ENCODE measurements at places on chromosomes 4 and X.

GRCh38 chrX:10133980-10134676 lies 22.6 kb upstream of the CLCN4 start:
- no peak for DNase-seq

DNA sequence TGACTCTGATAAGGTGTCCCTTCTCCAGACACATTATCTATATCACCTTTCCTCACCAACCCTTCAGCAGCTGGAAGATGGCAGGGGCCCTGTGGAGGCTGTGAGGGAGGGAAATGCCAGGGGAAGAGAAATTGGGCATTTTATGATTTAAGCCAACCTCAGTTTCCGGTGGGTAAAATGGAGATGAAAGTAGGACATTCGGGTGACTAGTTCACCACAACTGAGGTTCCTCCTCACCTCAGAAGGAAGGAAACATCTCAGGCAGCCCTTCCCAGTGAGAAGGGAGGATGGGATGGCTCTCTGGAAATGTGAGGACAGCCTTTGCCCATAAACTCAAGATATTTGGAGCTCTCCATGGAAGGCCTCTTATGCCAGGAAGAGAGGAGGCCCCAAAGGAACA lies 251.5 kb downstream of the MID1IP1 start:
- no peak for DNase-seq

- no peak for DNase-seq
These were observed 19.6 kb downstream of the ACSL1 start for GRCh38 chr4:184806229-184806550.

- DNase-seq, result no peak
These were observed 133.4 kb downstream of the OPHN1 start for GRCh38 chrX:68299898-68300297.

- DNase-seq, result no peak
These were observed 177.8 kb upstream of the DKK2 start for GRCh38 chr4:107213880-107214279.

DNA sequence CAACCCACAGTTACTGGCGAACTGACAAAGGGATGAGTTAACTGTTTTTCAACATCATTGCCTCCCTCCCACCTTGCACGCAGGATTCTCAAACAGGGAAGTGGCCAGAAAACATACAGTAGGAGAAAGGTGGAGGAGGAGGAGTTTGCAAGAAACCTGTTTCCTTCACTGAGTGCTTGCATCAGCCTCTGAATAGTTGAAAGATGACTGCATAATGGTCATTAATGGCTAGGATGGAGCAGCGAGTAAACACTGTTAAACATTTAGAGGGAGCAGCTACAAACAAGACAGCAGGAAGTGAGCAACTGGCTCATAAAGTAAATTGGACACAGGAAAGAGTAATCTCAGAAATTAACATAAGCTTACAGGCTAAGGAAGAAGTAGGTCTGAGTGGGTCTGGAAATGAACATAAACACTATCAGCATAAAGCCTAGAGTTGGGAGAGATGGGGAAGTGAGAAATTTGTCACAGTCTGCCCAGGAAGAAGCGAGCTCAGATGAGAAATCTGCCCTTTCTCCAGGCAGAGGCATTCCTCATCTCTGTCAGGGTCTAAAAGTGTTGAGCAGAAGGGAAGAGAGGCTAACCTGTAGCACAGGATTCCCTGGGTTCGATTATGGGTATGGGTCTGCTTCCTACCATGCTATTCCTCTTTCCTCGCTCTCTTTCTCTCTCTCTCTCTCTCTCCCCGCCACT lies 38.6 kb downstream of the TRPC5OS start:
- DNase-seq, result no peak

GRCh38 chr4:181258569-181258968 lies 984.6 kb upstream of the TENM3 start:
- no peak for DNase-seq

DNA sequence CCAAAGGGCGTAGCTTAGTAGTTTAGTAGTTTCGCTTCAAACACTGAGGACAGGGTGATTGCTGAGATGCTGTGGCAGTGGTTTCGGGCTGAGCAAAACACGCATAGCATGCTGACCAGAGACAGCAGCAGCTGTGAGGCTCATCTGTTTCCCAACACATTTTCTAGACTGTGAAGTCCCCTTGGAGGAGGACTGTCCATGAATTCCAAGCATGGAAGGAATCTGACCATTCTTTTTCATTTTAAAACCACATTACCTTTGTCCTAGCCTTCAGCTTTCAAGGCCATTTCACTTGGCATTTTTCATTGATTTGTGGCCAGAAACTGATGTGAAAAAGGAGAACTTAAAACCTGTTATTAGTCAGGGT lies 240.9 kb downstream of the PALLD start:
- no peak for DNase-seq

- no peak for DNase-seq
These were observed 30.3 kb downstream of the TLR10 start for GRCh38 chr4:38752372-38752940.

DNA sequence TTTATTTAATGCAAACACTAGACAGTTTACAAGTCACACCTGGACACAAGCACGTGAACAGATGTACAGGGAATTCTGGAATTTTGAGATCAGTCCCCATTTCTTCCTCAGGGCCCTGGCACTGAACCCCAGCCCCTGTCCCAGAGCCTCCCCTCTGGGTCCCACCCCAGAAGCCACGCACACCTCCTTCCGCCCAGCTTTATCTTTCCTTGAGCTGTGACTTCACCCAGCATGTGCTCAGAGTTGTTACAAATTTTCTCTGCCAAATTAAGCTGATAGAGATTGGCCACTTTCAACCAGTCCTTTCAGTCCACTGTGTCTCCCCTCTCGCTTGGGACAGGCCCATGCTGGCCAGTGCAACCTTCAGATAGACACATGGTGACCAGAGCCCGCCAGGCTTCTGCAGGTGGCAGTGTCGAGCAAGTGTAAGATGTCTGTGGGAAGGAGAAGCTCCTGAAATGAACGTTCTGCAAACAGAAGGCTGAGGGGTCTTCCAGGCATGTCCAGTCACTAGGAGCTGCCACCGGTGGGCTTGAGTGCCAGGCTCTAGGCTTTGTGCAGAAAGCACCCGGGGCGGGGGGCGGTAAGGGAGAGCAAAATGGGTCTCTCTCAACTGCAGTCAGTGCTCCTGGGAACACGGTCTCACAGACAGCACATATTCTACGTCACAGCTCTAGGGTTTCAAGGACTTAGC lies 73.3 kb downstream of the MTMR1 start:
- DNase-seq, result no peak

GRCh38 chrX:20531667-20532066 lies 265.0 kb upstream of the RPS6KA3 start:
- DNase-seq, result no peak

GRCh38 chr4:68855771-68856170 lies 40.0 kb downstream of the UGT2B10 start:
- DNase-seq, result no peak

- no peak for DNase-seq
These were observed 136.2 kb downstream of the EVC2 start for GRCh38 chr4:5572114-5572513.

DNA sequence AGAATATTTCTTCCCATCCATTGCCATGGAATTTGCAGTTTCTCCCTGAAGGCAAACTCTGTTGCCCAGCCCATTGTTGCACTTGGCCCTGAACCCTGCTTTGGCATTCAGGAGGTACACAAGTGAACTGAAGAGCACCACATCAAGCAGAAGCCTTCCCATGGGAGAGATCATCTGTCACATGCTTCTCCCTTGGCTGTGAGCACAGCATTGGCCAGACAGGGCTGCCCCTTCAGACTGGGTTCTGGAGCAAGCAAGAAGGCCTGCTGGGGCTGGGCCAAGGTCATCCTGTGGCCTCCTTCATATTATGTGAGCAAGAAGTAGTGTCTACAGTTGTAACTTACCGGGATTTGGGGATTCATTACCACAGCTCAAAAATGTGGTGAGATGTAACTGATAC lies 22.7 kb downstream of the SCML1 start:
- DNase-seq, result no peak

DNA sequence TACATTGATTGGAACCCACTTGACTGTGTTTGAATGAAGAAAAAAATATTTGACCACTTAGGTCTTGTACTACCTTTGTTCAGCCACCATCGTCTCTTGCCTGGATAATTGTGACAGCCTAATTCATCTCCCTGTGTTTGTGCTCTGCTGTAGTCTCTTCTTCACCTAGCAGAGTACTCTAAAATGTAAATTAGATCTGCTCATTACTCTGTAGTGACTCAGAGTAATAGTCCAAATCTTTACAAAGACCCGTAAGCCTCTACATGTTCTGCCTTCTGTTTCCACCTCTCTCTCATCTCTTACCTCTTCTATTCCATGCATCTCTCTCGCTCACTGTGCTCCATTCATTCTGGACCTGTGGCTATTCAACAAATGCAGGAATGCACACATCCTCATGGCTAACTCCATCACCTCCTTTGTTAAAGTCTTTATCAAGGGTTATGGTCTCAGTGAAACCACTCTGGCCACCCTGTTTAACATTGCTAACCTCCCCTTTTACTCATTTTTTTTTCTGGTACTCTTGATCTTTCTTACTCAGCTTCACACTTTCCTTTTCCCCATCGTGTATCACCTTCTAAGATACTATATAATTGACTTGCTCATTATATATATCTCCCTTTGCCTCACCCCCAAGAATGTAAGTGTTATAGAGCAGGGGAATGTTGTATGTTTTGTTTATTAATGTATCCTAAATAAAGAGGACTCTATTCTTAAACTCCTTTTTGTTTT lies 98.4 kb downstream of the STIM2 start:
- DNase-seq, result no peak

GRCh38 chr4:54213761-54214160 lies 15.3 kb upstream of the PDGFRA start:
- DNase-seq, result no peak

DNA sequence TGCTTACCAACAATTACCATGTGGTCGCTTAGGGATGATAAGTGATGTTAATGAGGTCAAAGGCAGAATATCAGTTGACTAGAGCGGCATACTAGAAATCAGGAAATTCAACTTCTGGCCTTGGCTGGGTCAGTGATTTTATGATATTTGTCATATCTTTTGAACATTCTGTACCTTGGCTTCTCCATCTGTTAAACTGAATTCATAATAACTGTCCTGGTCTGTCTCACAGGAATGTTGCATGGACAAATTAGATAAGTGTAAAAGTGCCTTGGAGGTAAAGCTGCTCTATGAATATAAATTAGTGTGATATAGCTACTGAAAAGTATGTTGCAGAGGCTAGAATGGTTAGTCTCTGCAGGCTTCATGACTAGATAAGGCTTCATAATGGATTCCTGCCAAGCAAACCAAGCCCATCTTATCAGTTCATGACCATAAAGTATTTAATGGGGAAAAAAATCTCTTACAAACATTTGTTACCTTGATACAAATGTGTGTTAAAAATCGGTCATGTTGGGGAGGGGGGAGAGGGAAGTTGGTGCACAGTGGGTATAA lies 104.6 kb upstream of the BMPR1B start:
- DNase-seq, result no peak

DNA sequence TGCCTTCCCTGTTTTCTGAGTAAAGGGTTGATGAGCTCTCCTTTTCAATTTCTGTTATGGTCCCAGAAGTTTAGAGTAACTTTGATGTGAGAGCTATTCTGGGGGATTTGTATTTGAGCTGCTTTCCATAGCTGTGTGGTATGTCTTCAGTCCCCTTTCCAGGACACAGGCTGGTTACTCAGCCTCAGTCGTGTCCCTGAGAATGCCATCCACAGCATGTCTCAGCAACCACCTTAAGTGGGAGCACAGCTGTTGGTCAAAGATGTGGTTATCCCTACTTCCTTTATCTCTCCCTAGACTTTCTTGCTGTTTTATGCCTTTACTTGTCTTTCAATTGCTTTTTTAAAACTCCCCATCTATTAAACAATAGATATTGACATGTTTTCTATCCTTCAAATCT lies 37.8 kb downstream of the RNF175 start:
- no peak for DNase-seq

GRCh38 chr4:15317246-15317645 lies 110.6 kb upstream of the C1QTNF7 start:
- DNase-seq, result no peak

DNA sequence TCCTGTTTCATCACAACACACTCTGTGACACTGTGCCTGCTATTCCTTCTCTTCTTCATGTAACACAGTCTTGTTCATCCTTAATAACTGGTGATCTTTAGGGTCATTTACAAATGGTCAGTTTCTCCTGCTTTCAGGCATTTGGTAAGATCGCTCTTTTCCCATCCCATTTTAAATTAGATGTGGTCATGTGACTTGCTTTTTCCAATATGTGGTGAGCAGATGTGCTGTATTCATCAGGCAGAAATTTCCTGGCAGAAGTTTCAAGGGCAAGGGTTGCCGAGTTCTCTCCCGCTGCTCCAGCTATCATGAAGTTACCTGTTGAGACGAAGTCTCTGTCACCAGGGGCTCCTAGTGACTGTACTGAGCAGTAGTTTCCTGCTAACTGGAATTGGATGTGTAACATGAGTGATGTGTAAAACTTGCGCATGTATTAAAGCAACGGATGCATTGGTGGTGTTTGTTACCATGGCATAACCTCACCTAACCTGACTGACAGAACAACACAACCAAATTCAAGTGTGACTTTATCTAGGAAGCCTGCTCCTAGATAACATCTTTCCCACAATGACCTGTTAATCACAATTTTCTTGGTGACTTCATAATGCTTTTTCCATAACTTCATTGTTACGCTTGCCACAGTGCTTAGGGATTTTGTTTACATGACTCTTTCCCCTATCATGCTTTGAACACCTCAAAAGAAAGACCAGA lies 29.5 kb upstream of the BMPR1B start:
- no peak for DNase-seq

- no peak for DNase-seq
These were observed 28.9 kb upstream of the LRBA start for GRCh38 chr4:151043803-151044515.

GRCh38 chr4:80452768-80453167 lies 117.2 kb downstream of the CFAP299 start:
- no peak for DNase-seq

- DNase-seq, result no peak
These were observed 64.7 kb upstream of the UBQLN2 start for GRCh38 chrX:56498756-56499155.

GRCh38 chr4:82779032-82779431 lies 19.6 kb downstream of the SCD5 start:
- DNase-seq, result no peak

DNA sequence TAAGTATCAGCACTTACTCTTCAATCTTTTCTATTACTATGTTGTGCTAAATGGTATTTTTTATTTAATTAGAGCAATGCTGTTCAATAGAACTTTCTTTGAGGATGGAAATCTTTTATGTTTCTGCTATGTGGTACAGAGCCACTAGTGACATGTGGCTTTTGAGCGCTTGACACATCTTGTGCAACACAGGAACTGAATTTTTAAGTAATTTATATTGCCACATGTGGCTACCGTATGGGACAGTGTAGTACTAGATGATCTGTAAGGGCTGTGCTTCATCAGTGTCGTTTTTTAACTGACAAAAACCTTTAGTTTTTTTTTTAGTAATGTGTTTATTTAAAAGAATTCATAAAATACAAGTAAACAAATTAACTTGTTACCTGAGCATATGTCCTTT lies 22.4 kb downstream of the HPRT1 start:
- DNase-seq, result no peak

DNA sequence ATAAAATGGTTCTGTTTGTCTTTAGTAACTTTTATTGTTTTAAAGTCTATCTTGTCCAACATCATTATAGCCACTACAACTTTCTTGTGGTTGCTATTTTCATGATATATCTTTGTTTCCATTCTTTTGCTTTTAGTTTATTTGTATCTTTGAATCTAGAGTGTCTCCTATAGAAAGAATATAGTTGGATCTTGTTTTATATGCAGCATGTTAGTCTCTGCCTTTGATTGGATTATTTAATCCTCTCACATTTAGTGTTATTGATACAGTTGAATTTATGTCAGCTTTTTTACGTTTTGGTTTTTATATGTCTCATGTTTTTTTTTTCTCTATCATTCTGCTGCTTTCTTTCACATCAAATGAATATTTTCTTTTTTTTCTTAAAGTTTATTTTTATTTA lies 98.1 kb downstream of the VSIG4 start:
- DNase-seq, result no peak

Data from D721Med (cell line).